CD4-positive, alpha-beta T cell treated with Interleukin-2 at 100 ng/mL for 4 hours (primary cell): ENCODE measurements at places on chromosomes 5 and 9.

DNA sequence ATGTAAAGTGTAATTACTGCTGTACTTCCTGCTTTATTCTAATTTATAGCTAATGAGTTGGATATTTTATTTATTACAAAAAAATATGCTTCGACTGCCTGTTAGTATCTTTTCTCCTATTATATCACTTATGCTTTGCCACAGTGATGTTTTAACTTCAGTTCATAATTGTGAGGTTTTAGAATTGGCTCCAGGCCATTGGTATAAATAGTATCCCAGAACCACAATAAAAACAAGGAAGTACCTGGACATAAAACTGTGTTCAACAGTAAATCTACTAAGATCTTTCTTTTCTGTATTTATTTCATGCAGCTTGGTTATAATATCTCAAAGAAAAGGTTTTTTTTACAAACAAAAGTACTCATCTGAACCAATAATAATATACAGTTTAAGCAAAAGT, 354.3 kb upstream of the CDH9 start:
- no peak for DNase-seq

GRCh38 chr5:168529374-168530234, 499 bp downstream of the FBLL1 start:
- no peak for DNase-seq

DNA sequence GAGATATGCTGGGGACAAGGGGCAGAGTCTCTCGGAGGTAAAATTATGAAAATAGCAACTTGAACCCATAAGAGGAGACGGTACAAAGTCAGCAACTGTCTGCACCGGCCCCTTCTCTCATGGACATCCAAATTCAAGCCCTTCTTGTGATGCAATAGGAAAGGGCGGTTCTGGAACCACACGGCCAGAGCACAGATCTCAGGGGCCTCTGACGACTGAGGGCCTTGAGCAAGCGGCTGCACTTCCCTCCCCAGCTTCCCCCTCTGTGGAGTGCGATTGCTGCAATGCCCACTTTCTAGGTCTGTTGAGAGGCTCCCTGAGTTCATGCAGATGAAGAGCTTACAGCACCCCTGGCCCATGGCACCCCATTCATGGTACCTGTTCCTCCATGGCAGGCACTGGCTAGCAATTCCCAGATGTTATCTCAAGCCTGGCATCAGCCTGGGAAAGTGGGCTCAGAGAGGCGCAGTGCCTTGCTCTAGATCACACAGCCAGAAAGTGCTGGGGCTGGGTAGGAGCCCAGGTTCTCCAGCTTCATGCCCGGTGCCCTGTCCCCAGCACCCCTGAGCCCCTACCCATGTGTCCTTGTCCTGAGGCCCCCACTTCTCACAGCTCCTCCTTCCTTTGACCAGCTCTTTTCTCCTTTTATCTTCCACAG, 17.7 kb upstream of the CPLX2 start:
- peak; percentile 3 for DNase-seq

- DNase-seq, result peak; percentile 19
Measured at GRCh38 chr5:159915904-159916840, at the start of gene ADRA1B. ADRA1B (plus strand) TSS chr5:159916482; CDS start chr5:159916906, 424 bp downstream.

DNA sequence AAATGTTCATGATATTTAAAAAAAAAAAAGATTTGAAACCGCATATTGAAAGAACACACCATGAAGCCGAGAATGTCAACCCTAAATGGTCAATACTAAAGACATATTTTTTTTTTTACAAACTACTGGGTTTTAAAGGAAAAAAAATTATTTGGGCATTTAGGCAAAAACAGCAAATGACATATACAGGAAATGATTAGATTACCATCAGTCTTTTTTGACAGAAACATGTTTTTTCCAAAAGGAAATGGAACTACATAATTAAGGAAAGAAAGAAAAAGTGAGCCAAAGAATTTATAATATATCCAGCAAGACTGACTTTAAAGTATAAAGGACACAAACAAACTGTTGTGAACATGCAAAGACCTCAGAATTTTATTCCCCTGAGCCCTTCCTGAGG, 56.7 kb downstream of the RALGPS1 start:
- DNase-seq, result no peak

DNA sequence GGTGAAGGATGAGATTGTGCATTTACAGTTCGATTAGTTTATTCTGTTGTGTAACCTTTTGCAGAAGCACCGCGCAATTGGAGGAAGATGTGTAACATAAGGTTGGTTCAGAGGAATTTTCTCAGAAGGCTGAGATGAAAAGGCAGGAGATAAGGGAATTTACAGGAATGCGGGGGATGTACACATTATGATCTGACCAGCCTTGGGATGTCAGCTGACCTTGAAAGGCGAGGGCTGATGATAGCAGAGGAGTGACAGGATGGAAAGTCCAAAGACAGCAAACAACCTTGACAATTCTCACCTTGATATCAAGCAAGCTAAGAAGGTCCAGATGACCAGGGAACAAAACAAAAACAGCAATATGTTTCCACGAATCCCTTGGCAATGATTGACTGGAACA, 88.8 kb downstream of the OTULIN start:
- no peak for DNase-seq

DNA sequence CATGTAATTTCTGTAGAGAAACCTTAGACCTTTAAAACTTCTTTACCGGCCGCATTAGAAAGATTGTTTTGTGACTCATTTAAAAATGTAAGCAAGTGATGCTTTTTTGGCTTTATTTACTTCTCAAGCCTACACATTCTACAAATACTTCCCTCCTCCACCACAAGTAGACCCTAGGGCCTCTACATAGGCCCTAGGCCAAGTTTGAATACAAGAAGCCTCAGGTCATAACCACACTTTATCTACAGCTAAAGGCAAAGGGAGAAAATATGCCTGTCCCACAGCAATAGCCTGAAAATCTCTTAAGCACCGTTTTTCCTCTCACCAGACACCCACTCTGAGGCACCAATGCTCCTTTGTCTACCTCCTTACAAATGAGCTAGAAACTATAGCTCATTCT, 53.9 kb downstream of the CSNK1A1 start:
- DNase-seq, result no peak

DNA sequence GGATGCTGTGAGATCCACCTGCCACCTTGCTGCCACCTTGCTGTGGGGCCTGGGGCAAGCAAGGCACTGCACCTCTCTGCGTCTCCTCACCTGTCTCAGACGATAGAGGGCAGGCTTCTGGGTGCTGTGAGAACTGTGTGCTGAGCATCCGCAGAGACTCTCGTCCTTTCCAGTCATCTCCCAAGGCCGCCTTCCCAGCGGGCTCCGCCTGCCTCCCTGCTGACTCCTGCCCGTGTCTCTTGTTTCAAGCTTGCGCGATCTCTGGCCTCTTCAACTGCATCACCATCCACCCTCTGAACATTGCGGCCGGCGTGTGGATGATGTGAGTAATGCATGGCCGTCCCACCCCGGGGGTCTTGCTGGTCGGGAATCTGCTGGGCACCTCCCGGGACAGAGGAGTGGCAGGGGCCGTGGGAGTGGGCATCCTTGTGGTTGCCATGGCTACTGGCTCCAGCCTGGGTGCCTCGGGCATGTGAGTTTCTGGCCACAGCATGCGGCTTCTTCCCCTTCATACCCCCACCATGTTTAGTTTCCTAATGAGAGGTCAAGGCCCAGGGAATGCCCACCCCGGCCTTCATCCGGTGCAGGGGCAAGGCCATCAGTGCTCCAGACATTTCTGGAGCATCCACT, 3.6 kb downstream of the CACFD1 start:
- DNase-seq, result no peak
